ENCODE measurements at places on chromosomes 16 and 17.

GRCh38 chr17:8793649-8794048 is 5.5 kb downstream of the MFSD6L start:
- no peak for DNase-seq

DNA sequence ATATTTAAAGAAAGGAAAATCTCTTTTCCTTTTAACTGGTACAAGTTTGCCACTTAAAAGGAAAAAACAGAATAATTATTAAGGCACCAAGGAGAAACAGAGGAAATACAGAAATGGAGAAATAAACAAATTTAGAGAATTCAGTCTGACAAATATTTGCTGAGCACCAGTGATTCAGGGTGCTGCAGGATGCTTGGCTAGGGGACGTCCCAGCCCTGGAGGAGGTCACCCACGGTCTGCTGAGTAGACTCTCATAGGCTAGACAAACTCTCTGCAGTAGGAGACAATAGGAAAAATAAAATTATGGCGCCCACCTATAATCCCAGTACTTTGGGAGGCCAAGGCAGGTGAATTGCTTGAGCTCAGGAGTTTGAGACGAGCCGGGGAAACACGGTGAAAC is 15.9 kb downstream of the C1QTNF1 start:
- no peak for DNase-seq

DNA sequence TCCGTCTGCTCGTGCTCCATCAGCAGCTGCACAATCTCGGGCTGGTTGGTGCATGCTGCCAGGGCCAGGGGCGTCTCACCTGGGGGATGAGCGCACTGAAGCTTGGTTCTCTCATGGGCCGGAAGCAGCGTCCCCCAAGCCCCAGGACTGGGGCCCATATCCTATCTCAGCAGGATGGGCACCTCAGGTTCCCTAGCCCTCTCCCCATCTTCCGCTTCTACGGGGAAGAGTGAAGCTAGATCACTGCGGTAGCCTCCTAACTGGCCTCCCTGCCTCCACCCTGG is 24.8 kb downstream of the TRPV3 start:
- no peak for DNase-seq

GRCh38 chr16:1543085-1543896 is 9.8 kb downstream of the TMEM204 start:
- peak; percentile 87 for DNase-seq

DNA sequence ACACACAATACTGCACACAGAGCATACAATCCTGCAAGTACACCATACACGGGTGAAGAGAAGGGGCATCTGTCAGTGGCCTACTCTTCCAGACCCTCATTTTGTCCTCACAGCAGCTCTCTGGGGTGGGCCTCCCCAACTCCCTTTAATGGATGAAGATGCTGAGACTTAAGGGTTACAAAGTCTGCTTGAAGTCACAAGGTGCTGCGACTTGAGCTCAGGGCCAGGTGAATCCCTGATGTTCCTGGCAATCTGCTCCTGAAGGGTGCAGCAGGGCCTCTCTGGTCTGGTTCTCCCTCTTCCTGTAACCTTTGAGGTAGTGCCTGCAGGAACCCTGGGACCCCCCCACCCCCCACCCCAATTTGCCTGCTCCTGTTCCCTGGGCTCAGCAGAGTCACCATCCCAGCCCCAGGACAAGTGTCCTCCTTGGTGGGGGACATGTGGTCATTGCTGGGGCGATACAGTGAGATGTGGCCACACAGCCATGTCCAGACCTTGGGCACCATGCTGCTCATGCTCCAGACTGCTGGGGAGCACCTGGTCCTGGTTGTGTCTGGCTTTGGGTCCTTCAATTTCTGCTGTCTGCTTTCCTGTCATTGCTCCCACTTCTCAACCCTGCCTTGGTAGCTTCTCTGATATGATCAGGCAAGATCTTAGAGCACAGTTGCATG is 107.5 kb downstream of the METRNL start:
- no peak for DNase-seq

GRCh38 chr17:72287586-72287985 is 166.8 kb downstream of the SOX9 start:
- DNase-seq = no peak

- peak; percentile 69 for DNase-seq
These were observed 67.2 kb downstream of the PARN start for GRCh38 chr16:14562691-14563491.

DNA sequence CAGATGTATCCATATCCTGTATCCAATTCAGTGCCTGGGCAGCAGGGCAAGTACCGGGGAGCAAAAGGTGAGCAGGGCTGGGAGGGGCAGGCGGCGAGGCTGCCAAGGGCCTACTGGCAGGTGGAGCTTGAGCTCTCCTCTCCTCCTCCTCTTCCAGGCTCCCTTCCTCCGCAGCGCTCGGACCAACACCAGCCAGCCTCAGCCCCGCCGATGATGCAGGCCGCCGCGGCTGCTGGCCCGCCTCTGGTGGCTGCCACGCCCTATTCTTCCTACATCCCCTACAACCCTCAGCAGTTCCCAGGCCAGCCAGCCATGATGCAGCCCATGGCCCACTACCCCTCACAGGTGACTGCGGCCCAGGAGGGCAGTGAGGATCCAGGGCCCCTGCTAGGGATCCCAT is 11.6 kb downstream of the ATXN2L start:
- no peak for DNase-seq

- no peak for DNase-seq
These were observed 38.4 kb upstream of the ENDOV start for GRCh38 chr17:80376531-80376930.

GRCh38 chr16:66272461-66272860 is 94.0 kb upstream of the CDH5 start:
- no peak for DNase-seq

GRCh38 chr17:81578561-81579225 is 26.5 kb upstream of the FAAP100 start:
- DNase-seq = no peak

GRCh38 chr17:66357037-66357436 is 54.6 kb downstream of the PRKCA start:
- peak; percentile 45 for DNase-seq

DNA sequence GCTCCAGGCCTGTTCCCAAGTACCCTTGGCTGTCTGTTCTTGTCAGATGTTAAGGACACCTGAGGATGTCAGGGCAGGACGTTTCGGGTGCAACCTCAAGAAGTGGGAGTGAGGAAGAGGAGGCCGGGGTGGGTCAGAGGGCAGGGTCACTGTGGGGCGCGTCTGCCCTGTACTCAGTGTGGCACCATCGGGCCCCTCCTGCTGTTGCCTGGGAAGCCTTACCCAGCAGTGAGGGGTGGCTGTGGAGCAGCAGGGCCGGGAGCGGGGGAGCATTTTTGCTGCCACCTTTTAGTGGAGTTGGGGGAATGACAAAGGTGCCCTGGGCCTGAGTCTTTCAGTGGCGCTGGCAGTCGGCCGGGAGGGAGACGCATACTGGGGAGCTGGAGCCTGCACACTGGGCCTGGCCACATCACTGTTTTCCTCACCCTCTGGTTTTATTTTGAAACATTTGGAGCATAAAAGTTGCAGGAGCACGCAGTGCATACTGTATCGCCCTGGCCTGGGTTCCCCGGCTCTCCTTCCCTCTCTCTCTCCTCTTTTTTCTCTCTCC is 11.1 kb upstream of the FLYWCH1 start:
- no peak for DNase-seq

DNA sequence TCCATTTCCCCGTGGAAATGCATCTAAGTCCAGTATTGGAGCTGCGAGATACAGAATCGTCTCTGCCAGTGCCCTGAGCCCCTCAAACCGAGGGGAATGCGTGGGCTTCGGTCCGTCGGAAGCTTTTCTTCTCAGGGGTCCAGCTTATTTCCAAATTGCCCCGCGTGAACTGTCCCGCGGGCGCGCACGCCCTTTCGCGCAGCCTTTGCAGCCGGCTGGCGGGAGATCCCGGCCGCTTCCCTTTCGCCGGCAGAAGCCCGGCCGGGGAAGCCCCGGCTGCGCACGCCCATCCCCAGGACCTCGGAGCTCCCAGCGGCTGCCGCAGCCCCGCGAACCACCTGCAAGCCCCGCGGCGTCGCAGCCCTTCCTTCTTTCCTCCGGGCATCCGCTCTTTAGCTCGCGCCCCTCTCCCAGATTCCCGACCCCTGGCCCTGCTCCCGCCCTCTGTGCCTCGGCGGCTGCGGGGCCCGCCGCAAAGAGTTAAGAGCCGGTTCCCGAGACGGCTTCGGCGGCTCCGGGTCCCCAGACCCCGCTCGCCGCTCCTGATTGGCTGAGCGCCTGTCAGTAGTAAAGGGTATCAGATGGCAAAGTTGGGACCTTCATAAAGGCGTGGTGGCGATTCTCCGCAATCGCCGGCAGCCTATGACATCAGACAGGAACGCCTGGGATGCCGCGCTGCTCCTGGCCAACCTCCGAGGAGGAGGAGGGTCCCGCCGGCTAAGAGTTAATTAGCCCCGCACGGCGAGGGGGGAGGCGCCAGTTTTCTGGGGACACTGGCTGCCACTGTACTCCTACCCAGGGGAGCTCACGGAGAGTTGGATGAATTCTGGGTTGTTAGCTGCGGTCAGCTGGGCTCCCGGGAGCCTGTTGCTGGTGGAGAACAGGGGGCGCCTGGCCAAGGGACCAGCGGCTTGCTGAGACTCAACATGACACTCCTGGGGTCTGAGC is at the start of gene MYOCD:
Gene MYOCD (plus strand): TSS at position 628 of the 948 bp plus-strand sequence. CDS start 299 bp downstream, at position 927.
- DNase-seq = no peak

- DNase-seq = no peak
These were observed 467.8 kb downstream of the MAF start for GRCh38 chr16:79132701-79133100.

DNA sequence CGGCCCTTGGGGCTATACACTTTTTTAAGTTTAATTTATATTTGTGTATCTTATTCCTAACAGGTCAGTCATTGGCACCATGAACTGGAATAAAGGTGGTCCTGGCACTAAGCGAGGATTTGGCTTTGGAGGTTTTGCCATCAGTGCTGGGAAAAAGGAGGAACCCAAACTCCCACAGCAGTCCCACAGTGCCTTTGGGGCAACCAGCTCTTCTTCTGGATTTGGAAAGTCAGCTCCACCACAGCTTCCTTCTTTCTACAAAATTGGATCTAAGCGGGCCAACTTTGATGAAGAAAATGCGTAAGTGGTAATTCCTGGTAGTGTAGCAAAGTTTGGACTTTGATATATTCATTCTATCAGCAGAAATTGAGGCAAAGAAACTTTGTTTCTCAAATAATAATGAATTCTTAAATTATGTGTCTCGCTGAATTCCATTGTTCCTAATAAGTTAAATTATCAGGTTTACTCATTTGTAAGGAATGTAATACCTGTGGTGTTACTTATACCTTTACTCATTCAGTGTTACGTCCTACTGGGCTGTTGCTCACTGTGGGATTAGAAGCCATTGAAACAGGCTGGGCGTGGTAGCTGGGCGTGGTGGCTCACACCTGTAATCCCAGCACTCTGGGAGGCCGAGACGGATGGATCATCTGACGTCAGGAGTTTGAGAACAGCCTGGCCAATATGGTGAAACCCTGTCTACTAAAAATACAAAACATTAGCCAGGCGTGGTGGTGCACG is 13.2 kb downstream of the DDX42 start:
- no peak for DNase-seq

DNA sequence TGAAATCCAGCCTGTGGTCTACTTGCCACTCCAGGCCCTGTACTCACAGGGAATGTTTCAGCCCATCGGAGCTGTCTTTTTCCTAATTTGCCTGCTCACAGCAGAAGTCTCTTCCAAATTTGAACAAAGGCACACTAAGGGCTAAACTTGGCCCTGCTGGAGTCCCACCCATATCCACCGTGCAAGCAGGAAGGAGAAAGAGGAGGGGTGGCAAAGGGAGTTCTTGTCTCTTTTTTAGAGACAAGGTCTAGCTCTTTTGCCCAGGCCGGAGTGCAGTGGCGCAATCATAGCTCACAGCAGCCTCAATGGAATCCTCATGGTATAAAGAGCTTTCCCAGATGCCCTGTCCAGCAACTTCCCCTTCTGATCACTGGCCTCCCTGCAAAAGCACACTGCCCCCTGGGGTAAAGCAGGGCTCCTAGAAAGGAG is 2.7 kb upstream of the PRM1 start:
- DNase-seq = peak; percentile 16

DNA sequence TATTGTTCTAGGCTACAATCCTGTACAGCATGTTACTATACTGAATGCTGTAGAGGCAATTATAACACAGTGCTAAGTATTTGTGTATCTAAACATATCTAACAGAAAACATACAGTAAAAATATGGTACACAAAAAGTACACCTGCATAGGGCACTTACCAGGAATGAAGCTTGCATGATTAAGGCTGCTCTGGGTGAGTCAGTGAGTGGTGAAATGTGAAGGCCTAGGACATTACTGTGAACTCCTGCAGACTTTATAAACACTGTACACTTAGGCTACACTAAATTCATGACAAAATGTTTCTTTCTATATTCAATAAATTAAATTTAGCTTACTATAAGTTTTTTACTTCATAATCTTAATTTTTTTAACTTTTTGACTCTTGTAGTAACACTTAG is 37.1 kb downstream of the AMFR start:
- peak; percentile 67 for DNase-seq

GRCh38 chr16:57656342-57656955 is 11.7 kb upstream of the ADGRG3 start:
- no peak for DNase-seq

DNA sequence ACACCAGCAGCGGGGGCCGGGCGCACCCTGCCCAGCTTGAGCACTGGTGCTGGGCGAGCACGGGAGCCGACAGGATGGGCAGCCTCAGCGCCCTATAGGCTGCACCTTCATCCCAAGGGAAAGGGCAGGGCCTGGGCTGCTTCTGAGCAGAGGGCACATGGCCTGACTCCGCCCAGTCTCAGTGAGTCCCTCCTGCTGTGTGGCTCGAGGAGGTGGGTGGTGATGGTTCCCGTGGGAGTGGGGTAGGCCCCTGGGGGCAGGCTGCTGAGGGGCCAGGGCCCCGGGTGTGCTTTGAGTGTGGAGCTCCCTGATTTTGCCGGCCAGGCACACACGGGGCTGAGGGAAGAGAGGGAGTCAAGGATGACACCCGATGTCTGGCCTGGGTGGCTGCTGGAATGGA is 37.9 kb downstream of the TSC2 start:
- peak; percentile 29 for DNase-seq

DNA sequence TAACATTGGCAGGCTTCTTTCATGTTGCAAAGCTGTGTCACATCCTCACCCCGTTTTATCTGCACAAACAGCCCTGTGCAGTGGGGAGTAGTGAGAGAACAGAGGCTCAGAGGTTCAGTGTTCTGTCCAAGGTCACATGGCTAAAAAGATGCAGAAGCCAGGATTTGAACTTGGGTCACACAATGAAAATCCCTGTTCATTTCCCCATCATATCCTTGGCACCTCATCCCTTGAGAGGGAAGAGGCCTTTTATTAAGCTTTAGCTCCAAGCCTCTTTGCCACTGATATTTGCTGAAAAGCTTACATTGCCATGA is 106.6 kb downstream of the AMFR start:
- no peak for DNase-seq

- DNase-seq = no peak
These were observed 19.8 kb upstream of the KCNH6 start for GRCh38 chr17:63503341-63503705.

- DNase-seq = peak; percentile 20
These were observed 382 bp downstream of the PITPNA start for GRCh38 chr17:1562176-1562643.

DNA sequence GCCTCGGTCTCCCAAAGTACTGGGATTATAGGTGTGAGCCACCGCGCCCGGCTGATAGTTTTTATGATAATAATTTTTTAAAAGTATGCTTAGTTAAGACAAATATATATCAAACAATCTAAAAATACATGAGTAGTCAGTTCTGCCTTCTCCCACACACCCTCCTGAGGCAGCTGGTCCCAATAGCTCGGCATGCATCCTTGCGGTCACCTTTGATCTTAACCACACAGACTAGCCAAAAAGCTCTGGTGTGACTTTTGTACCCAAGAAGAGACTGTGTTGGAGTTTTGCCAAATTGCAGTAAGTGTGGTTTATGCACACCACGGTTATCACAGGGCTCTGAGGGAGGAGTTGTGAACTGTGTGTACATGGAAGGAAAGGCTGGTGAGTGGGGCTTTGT is 25.6 kb downstream of the ATP6V0A1 start:
- no peak for DNase-seq

All from fibroblast of mammary gland (primary cell).